ENCODE measurements at places on chromosomes 1 and 21.

DNA sequence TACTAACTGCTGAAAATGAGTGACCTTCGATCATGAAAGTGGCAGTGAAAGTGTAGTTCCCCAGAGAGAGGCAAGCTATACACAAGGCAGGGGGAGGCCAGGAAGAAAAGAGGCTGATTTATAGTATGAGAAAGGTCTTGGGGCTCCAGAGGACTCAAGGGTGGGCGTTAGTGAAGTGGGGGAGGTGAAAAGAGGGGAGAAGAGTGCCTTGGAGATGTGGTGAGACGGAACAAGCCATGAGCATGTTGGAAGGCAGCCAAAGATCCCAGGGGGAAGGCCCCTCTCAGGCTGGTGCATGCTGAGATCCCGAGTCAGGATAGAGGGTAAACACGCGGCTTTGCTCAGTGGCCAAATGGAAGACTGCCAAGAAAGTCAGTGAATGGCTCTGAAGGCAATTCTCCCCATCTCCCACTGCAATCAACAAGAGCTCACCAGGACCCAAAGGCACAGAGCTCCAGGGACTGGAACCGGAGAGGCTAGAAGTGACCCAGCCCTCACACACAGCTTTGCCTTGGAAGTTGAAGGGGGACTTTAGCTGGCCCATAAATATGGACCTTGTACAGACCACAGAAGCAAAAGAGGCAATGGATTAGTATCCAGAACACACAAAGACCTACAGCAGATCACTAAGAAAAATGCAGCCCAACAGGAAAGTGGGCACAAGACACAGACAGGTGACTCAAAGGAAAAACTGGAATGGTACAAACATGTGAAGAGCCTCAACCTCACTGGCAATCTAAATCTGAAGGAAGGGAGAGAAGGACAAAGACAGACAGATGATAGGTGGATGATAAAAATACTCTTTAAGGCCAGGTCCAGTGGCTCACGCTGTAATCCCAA, 49.6 kb downstream of the HSF2BP start:
- DNase-seq = peak; percentile 74

DNA sequence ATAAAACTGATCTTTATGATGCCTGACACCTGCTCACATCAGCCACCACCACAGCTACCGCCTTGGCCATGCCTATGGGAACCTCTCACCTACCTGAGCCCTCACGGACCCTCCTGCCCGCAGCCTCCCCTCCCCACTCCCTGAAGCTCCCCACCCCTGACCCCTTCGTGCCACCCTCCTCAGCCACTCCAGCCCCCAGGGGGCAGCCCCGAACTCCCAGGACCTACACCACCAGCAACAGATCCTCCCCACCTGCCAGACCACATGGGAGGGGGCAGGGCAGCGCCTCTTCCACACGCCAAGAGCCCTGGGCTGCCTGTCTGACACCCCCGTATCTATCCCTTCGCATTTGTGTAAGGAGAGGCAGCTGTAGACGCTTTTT, 14.2 kb upstream of the ARHGEF16 start:
- no peak for DNase-seq

GRCh38 chr1:94951046-94951445, 24.1 kb upstream of the CNN3 start:
- no peak for DNase-seq

GRCh38 chr1:67563684-67564083, 121.3 kb upstream of the GADD45A start:
- no peak for DNase-seq

GRCh38 chr1:74528123-74528522, 15.7 kb upstream of the LRRC53 start:
- DNase-seq = no peak

GRCh38 chr1:16903458-16903796, 7.6 kb downstream of the RNU1-2 start:
- no peak for DNase-seq

GRCh38 chr1:214330222-214330621, 49.3 kb downstream of the SMYD2 start:
- no peak for DNase-seq

GRCh38 chr1:206867716-206868115, 2.3 kb downstream of the IL20 start:
- DNase-seq = no peak

GRCh38 chr1:158933621-158934020, 2.3 kb downstream of the PYHIN1 start:
- DNase-seq = no peak

GRCh38 chr1:176735201-176735600, 272.2 kb downstream of the PAPPA2 start:
- DNase-seq = no peak

GRCh38 chr1:236951672-236952071, 52.6 kb downstream of the MT1HL1 start:
- no peak for DNase-seq

DNA sequence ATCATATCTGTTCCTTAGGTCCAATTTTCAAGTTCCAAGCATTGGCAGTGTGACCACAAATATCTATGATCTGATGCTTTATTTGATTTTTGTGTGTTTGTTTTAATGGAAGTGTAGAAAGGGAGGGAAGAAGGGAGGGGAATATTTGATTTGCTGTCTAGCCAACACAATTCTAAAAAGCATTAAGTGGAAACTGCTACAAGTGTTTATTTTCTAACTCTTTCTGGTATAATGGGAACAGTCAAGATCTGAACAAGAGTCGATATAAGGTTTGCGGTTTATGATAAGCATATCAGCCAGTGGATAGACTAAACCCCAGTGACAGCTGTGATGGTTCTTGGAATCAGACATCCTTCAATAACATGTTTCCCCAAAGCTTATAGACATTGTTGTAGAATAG, 267.8 kb upstream of the SNX7 start:
- DNase-seq = no peak

DNA sequence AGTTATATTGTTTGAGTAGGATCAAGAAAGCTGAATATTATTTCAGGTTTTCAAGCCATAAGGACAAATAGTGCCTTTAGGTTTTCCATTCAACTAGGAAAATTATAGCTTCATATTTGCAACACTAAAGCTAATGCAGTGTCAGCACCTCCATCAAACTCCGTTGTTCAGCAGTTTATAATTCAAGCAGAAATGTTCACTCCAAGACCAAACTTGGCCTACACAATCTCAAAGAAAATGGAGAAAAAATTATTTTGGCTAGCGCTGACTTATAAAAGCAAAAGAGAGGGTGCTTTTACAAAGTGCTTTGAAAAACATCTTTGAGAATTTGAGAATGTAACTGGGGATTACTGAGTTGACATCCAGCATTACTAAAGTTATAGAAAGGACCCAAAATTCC, 1.4 kb downstream of the SPAG17 start:
- no peak for DNase-seq

GRCh38 chr1:42259059-42259738, 75.8 kb downstream of the FOXJ3 start:
- DNase-seq = no peak

- no peak for DNase-seq
Measured at GRCh38 chr1:30888391-30888790, 20.2 kb downstream of the SDC3 start.

GRCh38 chr1:108054396-108054795, 89.4 kb upstream of the VAV3 start:
- DNase-seq = no peak
